ENCODE measurements at places on chromosomes 5 and 9. TPM values are rescaled to one million over a fixed set of nuclear protein-coding genes. Genes with fewer than 3 reads are reported as not detected.
A peak's percentile ranks its signal among the peaks of the same experiment; 100 is the strongest.

DNA sequence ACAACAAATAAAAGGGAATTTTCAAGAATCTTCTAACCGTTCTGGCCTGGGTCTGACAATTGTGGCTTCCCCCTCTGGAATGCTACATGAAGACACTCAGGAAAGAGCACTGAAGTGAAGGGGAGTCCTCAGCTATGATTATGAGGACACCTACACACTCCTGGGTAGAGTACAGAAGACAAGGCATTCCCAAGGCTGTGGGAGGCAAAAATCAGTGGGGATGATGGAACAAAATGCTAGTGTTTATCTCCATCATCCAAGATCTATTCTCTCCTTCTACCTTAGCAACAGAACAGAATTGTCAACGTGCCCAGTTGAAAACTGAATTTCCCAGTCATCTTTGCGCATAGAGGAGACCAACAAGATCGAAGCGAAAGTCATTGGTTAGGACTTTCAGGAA, 130.1 kb upstream of the LARP1 start:
- H3K4me1 ChIP-seq = no peaks in the 10 kb centered on the region
- H3K36me3 ChIP-seq = no peaks in the 10 kb centered on the region
- no peak for DNase-seq
- no peak overlapping the region for H3K27ac ChIP-seq
- H3K27me3 ChIP-seq = peaks cover 4% of the 10 kb centered on the region

GRCh38 chr9:121434969-121435368, 64.7 kb downstream of the GGTA1 start:
- H3K4me1 ChIP-seq = peaks cover 9% of the 10 kb centered on the region
- no peak for DNase-seq
- H3K4me3 ChIP-seq = no peak overlapping the region

DNA sequence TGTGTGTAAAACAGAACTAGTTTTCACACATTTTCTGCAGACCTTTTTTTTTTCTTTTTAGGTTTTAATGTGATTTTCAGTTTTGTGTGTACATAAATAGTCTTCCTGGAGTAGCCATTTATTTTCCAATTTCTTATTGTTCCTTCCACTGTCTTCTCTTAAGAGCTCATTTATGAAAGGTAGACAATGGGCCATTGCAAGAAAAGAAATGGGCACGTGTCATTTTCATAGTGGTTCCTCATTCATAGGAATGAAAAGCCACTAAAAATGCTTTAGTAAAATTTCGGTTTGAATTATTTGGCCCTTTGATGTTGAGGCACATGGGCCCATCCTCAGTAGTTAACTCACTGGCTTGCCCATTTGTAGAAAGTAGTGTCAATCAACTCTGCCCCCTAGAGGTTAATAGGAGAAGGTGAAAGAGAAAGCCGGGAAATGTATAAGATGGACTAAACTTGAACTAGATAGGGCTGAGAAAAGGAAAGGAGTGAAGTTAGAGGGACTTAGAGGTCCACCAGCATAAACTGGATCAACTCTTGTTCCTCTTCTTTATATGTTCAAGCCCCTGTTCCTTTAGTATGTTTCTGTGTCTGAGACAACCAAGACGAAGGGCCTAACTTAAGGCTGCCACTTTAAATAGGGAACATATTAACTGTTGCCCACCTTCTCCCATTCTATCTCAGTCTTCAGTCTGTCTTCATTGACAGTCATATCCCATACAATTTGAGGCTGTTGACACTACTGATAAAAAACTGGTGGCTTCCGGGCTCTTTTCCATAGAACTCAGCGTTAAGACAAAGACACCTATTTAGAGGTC, 72.6 kb downstream of the SMARCA2 start:
- H3K36me3 ChIP-seq = peaks cover 12% of the 10 kb centered on the region
- H3K27me3 ChIP-seq = no peaks in the 10 kb centered on the region
- no peak for DNase-seq
- no peak overlapping the region for H3K4me3 ChIP-seq

- no peak overlapping the region for H3K27ac ChIP-seq
- H3K36me3 ChIP-seq = peaks cover 2% of the 10 kb centered on the region
- no peaks in the 10 kb centered on the region for H3K4me1 ChIP-seq
- DNase-seq = peak; percentile 76
- H3K4me3 ChIP-seq = no peak overlapping the region
Observed at GRCh38 chr9:68584189-68585033, 43.7 kb upstream of the TMEM252 start.

DNA sequence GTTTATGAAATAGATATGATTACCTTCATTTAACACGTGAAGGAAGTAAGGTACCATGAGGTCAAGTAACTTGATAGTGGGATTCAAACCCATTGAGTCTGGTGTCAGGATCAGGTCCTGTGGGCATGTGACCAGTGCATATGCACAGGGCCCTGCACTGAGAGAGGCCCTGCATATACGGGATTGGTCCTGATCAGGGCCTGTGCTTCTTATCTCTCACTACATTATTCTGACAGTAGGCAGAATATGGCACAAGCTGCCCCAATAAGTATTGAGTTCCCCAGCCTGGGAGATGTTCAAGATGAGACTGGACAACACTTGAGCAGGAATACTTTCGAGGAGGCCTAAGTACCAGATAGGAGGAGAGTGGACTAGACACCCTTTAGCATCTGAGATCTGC, 44.0 kb downstream of the GALNT10 start:
- H3K4me3 ChIP-seq = no peak overlapping the region
- DNase-seq = no peak
- no peak overlapping the region for H3K27ac ChIP-seq
- no peaks in the 10 kb centered on the region for H3K27me3 ChIP-seq

GRCh38 chr5:149216496-149216895, 55.2 kb upstream of the AFAP1L1 start:
- peaks cover 22% of the 10 kb centered on the region for H3K27me3 ChIP-seq
- no peaks in the 10 kb centered on the region for H3K36me3 ChIP-seq
- peaks cover 7% of the 10 kb centered on the region for H3K4me1 ChIP-seq
- H3K4me3 ChIP-seq = no peak overlapping the region

DNA sequence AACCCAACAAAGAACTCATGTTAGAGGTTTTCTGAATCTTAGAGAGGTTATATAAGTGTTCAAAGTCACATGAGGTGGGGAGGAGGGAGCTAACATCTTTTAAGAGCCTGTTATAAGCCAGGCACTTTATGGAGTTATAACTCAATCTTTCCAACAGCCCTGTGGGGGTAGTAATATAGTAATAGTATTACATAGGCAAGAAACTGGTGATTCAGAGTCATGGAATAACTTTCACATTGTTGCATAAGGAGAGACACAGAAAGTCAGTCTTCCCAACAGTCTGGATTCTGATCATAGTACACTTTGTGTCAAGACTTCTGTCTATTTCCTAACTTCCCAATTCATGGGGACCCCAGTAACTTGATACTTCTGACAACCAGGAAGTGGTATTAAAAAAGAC, 89.2 kb downstream of the ACER2 start:
- H3K36me3 ChIP-seq = no peaks in the 10 kb centered on the region
- H3K27me3 ChIP-seq = peaks cover 6% of the 10 kb centered on the region
- H3K4me1 ChIP-seq = peaks cover 7% of the 10 kb centered on the region
- DNase-seq = no peak
- no peak overlapping the region for H3K27ac ChIP-seq
- no peak overlapping the region for H3K4me3 ChIP-seq

GRCh38 chr9:137715321-137715720, 96.5 kb downstream of the EHMT1 start:
- no peak for DNase-seq
- H3K27me3 ChIP-seq = no peaks in the 10 kb centered on the region
- H3K36me3 ChIP-seq = peaks cover 51% of the 10 kb centered on the region
- peak overlapping the region; percentile 87 for H3K27ac ChIP-seq
- no peaks in the 10 kb centered on the region for H3K4me1 ChIP-seq

- H3K36me3 ChIP-seq = peaks cover 22% of the 10 kb centered on the region
- peak overlapping the region; percentile 95 for H3K4me3 ChIP-seq
- no peak for DNase-seq
- H3K27ac ChIP-seq = peak overlapping the region; percentile 93
Observed at GRCh38 chr5:74638970-74639806, 1.3 kb downstream of the ENC1 start.

- H3K36me3 ChIP-seq = peaks cover 5% of the 10 kb centered on the region
- no peak overlapping the region for H3K4me3 ChIP-seq
- DNase-seq = no peak
- no peaks in the 10 kb centered on the region for H3K27me3 ChIP-seq
Observed at GRCh38 chr9:123283048-123283408, 14.6 kb upstream of the STRBP start.

DNA sequence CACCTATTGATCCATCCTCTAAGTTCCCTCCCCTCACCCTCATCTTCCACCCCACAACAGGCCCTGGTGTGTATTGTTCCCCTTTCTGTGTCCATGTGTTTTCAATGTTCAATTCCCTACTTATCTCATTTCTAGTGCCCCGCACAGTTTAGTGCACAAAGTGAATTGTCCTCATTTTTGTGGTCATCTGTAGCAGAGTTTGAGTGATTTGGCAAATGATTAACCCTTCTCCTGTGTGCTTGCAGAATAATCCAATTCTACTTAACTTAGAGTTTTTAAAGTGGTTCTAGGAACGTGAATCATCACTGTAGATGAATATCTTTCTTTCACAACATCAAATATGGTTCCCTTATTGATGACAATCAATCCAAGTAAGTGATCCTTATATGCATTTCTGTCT, 6.3 kb upstream of the HAPLN1 start:
- DNase-seq = no peak
- H3K4me1 ChIP-seq = peaks cover 6% of the 10 kb centered on the region
- no peak overlapping the region for H3K4me3 ChIP-seq
- H3K27ac ChIP-seq = no peak overlapping the region
- H3K36me3 ChIP-seq = no peaks in the 10 kb centered on the region
- H3K27me3 ChIP-seq = no peaks in the 10 kb centered on the region

- no peak overlapping the region for H3K27ac ChIP-seq
- H3K36me3 ChIP-seq = no peaks in the 10 kb centered on the region
- H3K4me3 ChIP-seq = no peak overlapping the region
- peaks cover 4% of the 10 kb centered on the region for H3K4me1 ChIP-seq
- DNase-seq = no peak
- H3K27me3 ChIP-seq = no peaks in the 10 kb centered on the region
Observed at GRCh38 chr5:147760086-147760875, 22.2 kb downstream of the JAKMIP2 start.

DNA sequence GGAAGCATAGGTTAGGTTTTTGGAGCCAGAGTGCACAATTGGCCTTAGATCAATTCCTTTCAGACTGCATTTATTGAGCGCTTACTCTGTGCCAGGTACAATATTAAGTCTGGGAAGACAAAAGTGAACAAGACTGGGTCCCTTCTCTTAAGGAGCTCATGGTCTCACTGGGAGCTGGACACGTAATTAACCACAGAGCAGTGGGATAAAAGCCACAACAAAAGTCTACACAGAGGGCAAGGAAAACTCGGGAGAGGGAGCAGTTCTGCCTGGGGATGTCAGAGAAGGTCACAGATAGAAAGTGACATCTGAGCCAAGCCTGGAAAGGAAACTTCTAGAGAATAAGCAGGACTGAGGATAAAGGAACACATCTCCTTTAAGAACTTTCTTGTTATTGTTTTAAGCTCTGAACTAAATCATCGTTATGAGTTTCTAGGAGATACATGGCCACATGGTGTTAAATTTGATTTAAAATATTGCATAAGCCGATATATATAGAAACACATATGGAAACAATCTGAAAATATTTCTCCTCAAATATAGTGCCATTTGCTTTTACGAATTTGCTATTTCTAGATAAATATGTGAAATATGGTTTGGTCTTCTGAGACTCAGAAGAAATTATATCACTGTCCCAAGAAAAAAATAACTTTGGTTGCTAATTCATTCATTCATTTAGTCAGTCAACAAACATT, 40.1 kb upstream of the PDE8B start:
- H3K36me3 ChIP-seq = no peaks in the 10 kb centered on the region
- H3K27ac ChIP-seq = no peak overlapping the region
- no peaks in the 10 kb centered on the region for H3K27me3 ChIP-seq
- DNase-seq = no peak
- no peak overlapping the region for H3K4me3 ChIP-seq

DNA sequence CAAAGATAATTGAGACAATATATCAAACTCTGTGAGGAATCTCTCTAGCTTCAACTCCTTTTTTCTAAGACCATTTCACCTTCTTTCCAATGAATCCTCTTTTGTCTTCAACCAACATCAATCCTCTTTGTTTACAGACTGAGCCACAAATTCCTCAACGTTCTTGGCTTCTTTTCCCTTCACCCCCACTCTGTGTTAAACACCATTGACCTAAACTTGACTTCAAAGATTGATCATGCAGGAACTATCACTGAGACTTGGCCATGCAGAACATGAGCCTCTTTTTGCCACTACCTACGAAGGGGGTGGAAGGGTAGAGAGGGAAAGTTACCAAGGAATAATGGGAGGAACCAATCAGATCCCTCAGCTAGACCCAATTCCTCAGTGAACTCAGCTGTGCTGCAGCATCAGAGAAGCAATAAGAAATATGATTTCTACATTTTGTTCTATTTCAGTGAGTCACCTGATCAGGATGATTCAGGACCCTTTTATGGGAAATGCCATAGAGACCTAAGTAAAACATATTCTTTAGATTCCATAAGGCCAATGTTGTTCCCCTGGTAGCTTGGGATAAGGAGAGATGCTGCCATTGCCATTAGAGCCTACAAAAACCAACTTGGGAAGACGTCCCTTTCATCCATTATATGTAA, 187.7 kb upstream of the RGMB start:
- H3K4me3 ChIP-seq = no peak overlapping the region
- H3K27me3 ChIP-seq = no peaks in the 10 kb centered on the region
- no peaks in the 10 kb centered on the region for H3K36me3 ChIP-seq
- no peak overlapping the region for H3K27ac ChIP-seq

- no peaks in the 10 kb centered on the region for H3K27me3 ChIP-seq
- DNase-seq = no peak
- peaks cover 6% of the 10 kb centered on the region for H3K36me3 ChIP-seq
- H3K4me3 ChIP-seq = no peak overlapping the region
Observed at GRCh38 chr9:120683150-120683549, 31.1 kb downstream of the MEGF9 start.

DNA sequence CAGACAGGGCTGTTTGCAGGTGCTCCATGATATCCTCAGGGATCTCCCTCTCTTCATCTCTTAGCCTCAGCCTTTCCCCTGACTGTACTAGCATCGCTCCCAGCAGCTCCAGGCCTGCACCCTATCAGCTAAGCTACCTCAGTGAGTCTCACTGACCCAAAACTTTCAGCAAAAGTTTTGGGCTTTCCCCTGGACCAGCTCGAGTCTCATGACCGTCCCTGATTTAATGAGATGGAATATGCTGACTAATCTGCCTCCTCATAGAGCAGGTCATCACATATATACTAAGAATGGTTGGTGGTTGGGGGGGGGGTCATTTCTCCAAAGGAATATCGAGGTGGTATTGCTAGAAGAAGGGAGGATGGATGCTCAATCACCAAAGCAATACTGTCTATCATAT, 151.5 kb downstream of the NR3C1 start:
- peaks cover 2% of the 10 kb centered on the region for H3K27me3 ChIP-seq
- no peaks in the 10 kb centered on the region for H3K4me1 ChIP-seq
- DNase-seq = no peak
- H3K4me3 ChIP-seq = no peak overlapping the region
- no peak overlapping the region for H3K27ac ChIP-seq

GRCh38 chr5:179313849-179314521, 31.3 kb downstream of the ADAMTS2 start:
- no peak overlapping the region for H3K27ac ChIP-seq
- H3K4me1 ChIP-seq = no peaks in the 10 kb centered on the region
- peaks cover 9% of the 10 kb centered on the region for H3K27me3 ChIP-seq

GRCh38 chr5:126003309-126003708, 419.9 kb upstream of the GRAMD2B start:
- no peak overlapping the region for H3K4me3 ChIP-seq
- H3K36me3 ChIP-seq = no peaks in the 10 kb centered on the region

Gene PCDHGB5
- total RNA-seq = 4.0 TPM

Gene COL23A1
- total RNA-seq = 0.36 TPM

Gene MYMK
- total RNA-seq = not detected

Gene HCN1
- total RNA-seq = 0.14 TPM

Gene PCDHGB4
- 16.1 TPM for total RNA-seq

Data from progenitor cell of endocrine pancreas (in vitro differentiated cells).